ENCODE measurements at places on chromosomes 4 and X.

DNA sequence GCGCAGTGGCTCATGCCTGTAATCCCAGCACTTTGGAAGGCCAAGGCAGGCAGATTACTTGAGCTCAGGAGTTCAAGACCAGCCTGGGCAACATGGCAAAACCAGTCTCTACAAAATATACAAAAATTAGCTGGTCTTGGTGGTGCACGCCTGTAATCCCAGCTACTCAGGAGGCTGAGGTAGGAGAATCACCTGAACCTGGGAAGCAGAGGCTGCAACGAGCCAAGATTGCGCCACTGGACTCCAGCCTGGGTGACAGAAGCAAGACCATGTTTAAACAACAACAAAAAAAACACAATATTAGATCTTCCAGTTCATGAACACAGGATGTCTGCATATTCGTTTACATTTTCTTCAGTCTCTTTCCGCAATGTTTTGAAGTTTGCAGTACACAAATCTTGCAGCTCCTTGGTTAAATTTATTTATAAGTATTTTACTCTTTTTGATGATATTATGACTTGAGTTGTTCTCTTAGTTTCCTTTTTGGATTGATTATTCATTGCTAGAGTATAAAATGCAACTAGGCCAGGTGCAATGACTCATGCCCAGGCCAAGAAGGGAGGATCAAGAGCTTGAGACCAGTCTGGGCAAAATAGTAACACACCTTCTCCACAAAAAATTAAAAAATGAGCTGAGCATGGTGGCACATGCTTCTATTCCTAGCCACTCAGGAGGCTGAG, 30.4 kb upstream of the ABCG2 start:
- DNase-seq = no peak
- no peak overlapping the region for H3K4me3 ChIP-seq
- H3K27me3 ChIP-seq = no peaks in the 10 kb centered on the region
- H3K36me3 ChIP-seq = no peaks in the 10 kb centered on the region

DNA sequence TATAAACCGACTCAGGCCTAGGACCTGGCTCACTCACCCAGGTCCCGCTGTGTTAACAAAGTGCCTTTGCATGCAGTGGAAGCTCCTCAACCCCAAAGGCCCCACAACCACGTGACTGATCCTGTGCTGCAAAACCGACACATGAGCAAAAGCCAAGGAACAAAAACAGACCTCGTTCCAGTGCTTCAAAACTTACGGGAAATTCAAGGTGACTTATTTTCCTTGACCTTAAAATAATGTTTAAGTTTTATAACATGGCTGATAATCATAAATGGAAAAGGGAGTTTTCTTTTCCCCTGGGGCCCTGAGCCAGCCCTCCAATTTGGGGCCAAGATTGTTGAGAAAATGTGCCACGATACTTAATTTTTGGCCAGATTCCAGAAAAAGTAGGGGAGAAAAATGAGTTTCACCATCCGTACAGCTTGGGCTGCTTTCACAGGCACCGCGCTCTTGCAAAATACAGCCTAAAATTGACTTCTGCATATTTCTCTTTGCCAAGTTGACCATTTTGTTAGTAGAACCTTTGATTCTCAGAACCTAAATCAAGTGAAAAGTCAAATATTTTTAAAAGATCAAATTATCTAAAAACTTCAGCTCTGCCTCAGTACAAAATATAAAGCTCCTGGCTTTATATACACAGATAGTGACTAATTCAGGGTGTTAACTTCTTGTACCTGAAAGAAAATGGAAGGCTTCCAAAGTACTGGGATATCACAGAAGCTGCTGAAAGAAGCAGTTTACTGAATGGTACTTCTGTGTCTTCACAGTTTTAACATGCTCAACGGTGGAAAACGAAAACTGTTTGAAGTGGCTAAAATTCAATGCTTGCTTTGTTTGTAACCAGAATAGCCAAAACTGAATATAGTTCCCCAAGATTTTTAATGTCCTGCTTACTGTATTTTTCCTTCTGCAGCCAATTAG, 93.8 kb downstream of the APBB2 start:
- H3K27ac ChIP-seq = peak overlapping the region; percentile 46
- H3K4me1 ChIP-seq = peaks cover 23% of the 10 kb centered on the region
- peak overlapping the region; percentile 24 for H3K4me3 ChIP-seq
- no peaks in the 10 kb centered on the region for H3K36me3 ChIP-seq
- peak; percentile 66 for DNase-seq

- H3K27ac ChIP-seq = no peak overlapping the region
- H3K4me1 ChIP-seq = no peaks in the 10 kb centered on the region
- peaks cover 2% of the 10 kb centered on the region for H3K27me3 ChIP-seq
- no peak for DNase-seq
These were observed 57.6 kb upstream of the LGI2 start for GRCh38 chr4:25088093-25088952.

GRCh38 chrX:75609406-75609805, 86.6 kb upstream of the ZDHHC15 start:
- no peak for DNase-seq
- H3K4me3 ChIP-seq = no peak overlapping the region
- no peaks in the 10 kb centered on the region for H3K36me3 ChIP-seq
- no peaks in the 10 kb centered on the region for H3K27me3 ChIP-seq
- no peak overlapping the region for H3K27ac ChIP-seq

- no peak overlapping the region for H3K4me3 ChIP-seq
- H3K4me1 ChIP-seq = no peaks in the 10 kb centered on the region
- no peak overlapping the region for H3K27ac ChIP-seq
- no peaks in the 10 kb centered on the region for H3K27me3 ChIP-seq
- H3K36me3 ChIP-seq = no peaks in the 10 kb centered on the region
- DNase-seq = no peak
These were observed 5.5 kb downstream of the ELMOD2 start for GRCh38 chr4:140529434-140529833.

- no peak for DNase-seq
- H3K27ac ChIP-seq = no peak overlapping the region
- H3K27me3 ChIP-seq = no peaks in the 10 kb centered on the region
- no peaks in the 10 kb centered on the region for H3K36me3 ChIP-seq
- no peak overlapping the region for H3K4me3 ChIP-seq
- no peaks in the 10 kb centered on the region for H3K4me1 ChIP-seq
These were observed 50.8 kb downstream of the DTHD1 start for GRCh38 chr4:36332023-36332781.

GRCh38 chrX:39816871-39817731, 280.7 kb downstream of the BCOR start:
- peaks cover 14% of the 10 kb centered on the region for H3K27me3 ChIP-seq
- H3K36me3 ChIP-seq = no peaks in the 10 kb centered on the region
- H3K27ac ChIP-seq = no peak overlapping the region
- peaks cover 5% of the 10 kb centered on the region for H3K4me1 ChIP-seq
- DNase-seq = no peak

DNA sequence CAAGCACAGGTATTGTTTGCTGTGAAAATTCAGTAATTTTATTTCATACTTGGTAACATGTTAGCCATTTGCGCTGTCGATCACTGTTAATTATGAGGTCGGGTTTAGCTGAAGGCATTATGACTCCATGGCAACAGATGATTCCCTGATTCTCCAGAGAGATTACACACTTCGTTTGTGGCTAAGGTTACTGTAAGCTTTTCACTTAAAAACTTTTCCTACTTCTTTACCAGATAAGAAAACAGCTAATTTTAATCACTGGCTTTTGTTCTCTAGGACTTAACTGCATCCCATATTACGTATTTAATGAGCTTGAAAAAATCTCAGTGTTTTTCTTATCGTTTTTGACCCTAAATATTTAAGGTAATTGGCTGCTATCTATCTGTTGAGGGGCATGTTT, 2.1 kb downstream of the GSTCD start:
- H3K4me1 ChIP-seq = peaks cover 46% of the 10 kb centered on the region
- no peaks in the 10 kb centered on the region for H3K27me3 ChIP-seq
- no peak overlapping the region for H3K27ac ChIP-seq
- no peak overlapping the region for H3K4me3 ChIP-seq

GRCh38 chrX:83535417-83536196, 27.5 kb downstream of the POU3F4 start:
- no peaks in the 10 kb centered on the region for H3K27me3 ChIP-seq
- no peaks in the 10 kb centered on the region for H3K36me3 ChIP-seq
- H3K4me1 ChIP-seq = no peaks in the 10 kb centered on the region
- no peak overlapping the region for H3K4me3 ChIP-seq
- H3K27ac ChIP-seq = no peak overlapping the region

DNA sequence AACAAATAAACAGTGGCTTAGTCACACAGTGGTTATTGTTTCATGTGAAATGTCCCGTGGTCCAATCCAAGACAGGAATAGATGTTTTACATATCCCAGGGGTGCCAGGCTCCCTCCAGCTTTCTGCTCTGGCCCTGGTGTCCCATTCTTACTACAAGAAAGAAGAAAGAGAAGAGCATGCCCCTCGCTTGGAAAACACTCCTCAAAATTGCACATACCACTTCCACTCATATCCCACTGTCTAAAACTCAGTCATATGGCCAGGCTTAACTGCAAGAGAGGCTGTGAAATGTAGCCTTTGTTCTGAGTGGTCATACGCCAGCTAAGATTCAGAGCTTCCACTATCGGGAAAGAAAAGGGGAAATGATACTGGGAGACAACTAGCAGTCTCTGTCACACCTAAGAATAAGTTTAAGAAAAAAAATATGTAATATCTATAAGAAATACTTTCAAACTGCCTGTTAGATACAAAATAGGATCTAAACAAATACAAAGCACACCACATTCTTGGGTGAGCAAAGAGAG, 306.8 kb upstream of the FAM241A start:
- H3K36me3 ChIP-seq = no peaks in the 10 kb centered on the region
- no peak overlapping the region for H3K4me3 ChIP-seq
- no peaks in the 10 kb centered on the region for H3K27me3 ChIP-seq

DNA sequence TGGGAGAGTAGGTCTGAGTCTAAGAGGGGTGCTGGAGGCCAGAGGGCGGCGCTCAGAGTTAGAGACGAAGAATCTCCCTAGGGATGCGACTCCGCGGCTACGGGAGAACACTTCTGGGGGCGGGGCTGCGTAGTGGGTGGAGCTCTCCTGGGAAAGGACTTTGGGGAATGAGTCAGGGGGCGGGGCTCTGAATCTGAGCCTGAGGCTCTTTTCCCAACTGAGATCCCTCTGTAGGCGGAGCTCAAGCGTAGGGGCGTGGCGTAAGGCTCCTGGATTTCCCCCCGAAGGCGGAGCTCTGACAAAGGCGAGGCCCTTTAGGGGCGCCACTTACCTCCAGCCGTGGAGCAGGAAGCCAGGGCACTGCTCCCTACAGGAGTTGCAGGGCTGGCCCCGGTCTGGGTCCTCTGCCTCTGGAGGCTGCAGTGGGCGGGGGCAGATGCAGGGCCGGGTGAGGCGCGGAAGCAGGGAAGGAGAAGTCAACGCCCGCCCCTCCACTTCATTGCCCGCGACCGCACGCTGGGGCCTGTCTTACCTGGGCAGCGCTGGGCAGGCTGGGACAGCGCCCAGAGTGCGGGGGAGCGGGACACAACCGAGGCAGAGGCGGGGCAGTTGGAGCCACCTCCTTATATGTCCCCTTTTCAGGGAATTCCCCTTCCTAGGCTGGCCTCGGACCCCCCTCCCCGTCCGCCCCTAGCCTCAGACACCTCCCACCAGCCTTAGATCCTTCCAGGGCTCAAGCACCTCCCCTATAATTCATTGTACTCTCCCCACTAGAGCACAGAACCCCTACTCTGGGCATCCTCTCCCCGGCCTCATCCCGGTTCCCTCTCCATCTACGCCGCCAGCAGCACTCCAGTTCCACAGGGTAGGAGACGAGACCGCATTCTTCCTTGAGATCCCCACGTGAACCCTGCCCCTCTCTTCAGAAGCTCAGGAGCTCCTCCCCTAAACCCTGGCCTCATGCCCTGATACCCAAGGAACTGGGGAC, 1.6 kb downstream of the PRICKLE3 start:
- H3K36me3 ChIP-seq = peaks cover 10% of the 10 kb centered on the region
- H3K27me3 ChIP-seq = no peaks in the 10 kb centered on the region
- peak overlapping the region; percentile 93 for H3K27ac ChIP-seq
- peaks cover 8% of the 10 kb centered on the region for H3K4me1 ChIP-seq
- peak; percentile 81 for DNase-seq

GRCh38 chr4:86898562-86898961, 6.3 kb upstream of the C4orf36 start:
- H3K27me3 ChIP-seq = no peaks in the 10 kb centered on the region
- H3K4me1 ChIP-seq = peaks cover 4% of the 10 kb centered on the region
- no peak overlapping the region for H3K4me3 ChIP-seq
- no peaks in the 10 kb centered on the region for H3K36me3 ChIP-seq
